ENCODE measurements at places on chromosomes 3 and 15.

DNA sequence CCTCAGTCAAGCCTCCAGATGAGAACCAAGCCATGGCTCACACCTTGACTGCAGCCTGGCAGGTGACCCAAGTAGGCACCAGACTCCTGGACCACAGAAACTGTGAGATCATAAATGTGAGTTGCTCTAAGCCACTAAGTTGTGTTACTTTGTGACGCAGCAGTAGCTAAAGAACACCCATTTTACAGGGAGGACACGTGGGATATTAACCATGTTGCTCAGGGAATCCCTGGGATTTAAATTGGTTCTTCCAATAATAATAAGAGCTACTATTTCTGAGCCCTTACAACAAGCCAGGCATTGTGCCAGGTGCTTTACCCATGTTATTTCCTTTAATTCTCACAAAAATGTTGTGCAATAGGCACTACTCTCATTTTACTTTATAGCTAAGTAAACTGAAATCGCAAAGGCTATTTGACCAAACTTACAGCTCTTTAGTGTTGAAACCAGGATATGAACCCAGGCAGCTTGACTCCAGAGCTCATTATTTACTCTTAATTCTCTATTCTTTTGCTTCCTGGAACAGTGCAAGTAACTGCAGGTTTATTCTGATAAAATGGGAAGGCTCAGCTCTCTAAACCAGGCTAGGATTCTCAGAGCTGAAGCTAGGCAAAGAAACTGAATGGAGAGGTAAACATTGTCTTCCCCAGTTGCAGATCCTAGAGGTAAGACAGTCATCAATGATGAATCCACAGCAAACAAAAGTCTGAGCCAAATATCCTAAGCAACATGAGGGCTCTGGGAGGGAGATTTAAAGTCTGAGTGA, 294.4 kb downstream of the KBTBD8 start:
- DNase-seq = no peak

DNA sequence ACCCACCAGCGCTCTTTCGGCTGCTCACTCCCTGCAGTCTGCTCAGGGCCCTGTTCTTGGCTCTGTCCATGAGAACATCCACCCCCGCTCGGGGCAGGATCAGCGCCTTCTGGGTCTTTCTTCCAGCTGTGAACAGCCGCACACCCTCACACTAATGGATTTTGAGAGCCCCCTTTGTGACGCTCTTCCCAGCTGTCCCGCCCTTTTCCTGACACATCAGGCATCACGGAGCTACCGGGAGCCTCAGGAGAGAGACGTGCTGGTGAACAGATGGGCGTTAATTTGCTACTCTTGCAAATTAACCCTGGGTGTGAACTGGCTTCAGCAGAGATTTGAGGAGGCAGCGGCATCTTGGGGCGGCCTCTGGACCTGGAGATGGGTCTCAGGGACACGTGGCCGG, 113.0 kb downstream of the TMEM266 start:
- DNase-seq = no peak

- no peak for DNase-seq
Measured at GRCh38 chr3:38088126-38089078, 48.5 kb downstream of the ACAA1 start.

DNA sequence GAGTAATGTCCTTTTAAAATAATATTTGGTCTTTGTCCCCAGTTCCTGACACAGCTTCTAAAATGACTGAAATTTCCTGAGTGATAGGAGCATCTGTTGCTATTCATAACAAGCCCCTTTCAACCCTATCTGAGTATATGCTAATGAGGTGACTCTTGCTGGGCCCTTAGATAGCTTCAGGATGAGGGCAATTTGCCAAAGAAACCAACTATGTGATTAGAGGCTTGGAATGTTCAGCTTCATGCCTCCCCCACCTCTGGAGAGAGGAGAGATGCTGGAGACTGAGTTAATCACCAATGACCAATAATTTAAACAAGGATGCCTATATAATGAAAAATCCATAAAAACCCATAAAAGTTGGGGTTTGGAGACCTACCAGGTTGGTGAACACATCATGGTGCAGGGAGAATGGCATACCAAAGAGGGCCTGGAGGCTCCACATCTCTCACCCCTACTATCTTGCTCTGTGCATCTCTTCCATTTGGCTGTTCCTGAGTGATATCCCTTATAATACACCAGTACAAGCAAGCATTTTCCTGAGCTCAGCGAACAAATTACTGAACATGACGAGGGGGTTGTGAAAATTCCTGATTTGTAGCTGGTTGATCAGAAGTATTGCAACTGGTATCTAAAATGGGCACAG, 189.2 kb downstream of the ECT2 start:
- no peak for DNase-seq

DNA sequence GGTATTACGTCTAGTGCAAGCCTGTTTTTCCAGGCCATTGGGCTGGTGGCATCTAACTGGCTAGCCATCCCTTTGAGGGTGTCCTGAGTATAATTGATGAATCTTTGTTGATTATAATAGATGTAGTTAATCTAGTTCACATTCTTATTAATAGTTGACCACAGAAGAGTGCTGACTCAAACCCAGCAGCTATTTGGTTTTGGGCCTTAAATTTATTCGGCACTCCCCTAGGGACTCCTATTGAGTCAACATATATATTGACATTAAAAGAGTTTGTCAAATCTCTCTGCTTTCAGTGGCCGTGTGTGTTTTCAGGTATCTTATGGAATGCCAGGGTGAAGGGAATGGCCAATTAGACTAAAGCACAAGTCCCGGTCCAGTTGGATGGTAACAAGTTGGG, 19.7 kb downstream of the ARL8B start:
- no peak for DNase-seq

- no peak for DNase-seq
Measured at GRCh38 chr3:151873398-151873797, at the start of gene SUCNR1. Gene SUCNR1, plus strand, starts transcription at chr3:151873643. Its CDS starts 6,250 bp downstream, at chr3:151879893.

DNA sequence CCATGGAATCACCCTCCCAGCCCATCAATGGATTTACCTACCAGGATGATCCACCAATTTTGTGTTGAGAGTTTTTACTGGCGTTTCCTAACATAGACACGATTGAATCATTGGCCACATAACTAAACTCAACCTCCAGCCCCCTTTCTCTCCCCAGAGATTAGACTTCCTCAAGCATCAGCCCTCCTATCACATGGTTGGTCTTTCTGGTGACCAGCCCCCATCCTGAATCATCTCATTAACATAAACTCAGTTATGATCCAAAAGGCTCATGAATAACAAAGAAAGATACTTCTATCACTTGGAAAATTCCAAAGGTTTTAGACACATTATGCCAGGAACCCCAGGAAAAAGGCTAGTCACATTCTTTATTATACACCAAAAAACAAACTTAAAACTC, 21.2 kb downstream of the PRKAR2A start:
- no peak for DNase-seq

DNA sequence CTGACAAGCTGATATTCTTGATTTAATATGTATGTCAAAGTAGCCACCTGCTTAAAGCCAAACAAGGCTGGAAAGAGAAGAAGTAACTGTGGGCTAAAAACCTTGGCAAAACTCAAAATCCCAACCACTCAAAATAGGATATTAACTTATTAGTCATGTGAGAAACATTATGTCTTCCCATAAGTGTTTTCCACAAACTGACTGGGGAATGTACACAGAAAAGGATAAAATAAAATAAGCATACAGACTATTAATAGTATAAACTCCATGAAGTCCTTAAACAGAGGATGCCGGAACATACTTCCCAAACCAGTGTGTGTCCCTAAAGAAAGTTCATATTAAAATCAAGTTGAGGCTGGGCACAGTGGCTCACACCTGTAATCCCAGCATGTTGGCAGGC, 263.7 kb upstream of the THBS1 start:
- no peak for DNase-seq
